Small intestine (tissue), 16 donors: ENCODE measurements at places on chromosomes 4 and X. TPM values are rescaled to one million over a fixed set of nuclear protein-coding genes. Genes with fewer than 3 reads are reported as not detected.

DNA sequence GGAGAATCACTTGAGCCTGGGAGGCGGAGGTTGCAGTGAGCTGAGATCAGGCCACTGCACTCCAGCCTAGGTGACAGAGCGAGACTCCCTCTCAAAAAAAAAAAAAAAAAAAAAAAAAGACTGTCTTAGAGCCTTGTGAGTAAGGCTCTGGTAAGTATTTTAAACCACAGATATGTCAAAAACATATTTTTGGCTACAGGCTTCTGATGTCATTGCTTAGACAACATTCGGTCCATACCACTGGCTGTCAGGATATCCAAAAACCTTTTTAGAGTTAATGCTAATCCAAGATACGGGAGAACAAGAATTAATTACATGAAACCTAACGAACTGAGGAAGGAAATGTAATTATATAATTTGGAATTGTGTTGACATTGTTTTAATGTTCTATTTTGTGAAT lies 999.5 kb upstream of the PABPC4L start:
- no peak overlapping the region for H3K4me3 ChIP-seq
- H3K4me1 ChIP-seq: no peaks in the 10 kb centered on the region
- no peak for DNase-seq
- H3K27me3 ChIP-seq: no peaks in the 10 kb centered on the region
- no peak overlapping the region for H3K27ac ChIP-seq
- H3K36me3 ChIP-seq: no peaks in the 10 kb centered on the region

DNA sequence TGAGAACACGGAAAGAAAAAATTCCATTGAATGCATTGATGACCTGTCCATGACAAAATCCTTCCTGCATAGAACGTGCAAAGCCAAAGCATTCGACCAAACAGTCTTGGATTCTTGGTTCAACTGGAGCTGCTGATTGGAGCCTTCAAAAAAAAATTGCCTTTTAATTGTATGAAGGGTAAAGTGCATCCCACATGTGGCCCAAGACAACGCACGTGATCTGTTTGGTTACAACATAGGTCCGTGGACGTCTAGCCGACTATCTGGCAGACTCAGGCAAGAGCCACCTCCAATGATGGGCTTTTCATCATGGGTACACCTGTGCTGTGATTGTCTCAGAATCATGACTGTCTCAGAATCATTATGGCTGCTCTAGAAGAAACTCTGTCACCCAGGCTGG lies 52.3 kb downstream of the SHOX start:
- no peak overlapping the region for H3K4me3 ChIP-seq
- no peaks in the 10 kb centered on the region for H3K27me3 ChIP-seq
- no peak for DNase-seq
- H3K36me3 ChIP-seq: no peaks in the 10 kb centered on the region

- no peak overlapping the region for H3K4me3 ChIP-seq
- H3K27ac ChIP-seq: no peak overlapping the region
- H3K27me3 ChIP-seq: no peaks in the 10 kb centered on the region
These were observed 382.7 kb upstream of the GALNTL6 start for GRCh38 chr4:171430495-171430894.

GRCh38 chrX:115452251-115452650 lies 108.7 kb upstream of the PLS3 start:
- no peaks in the 10 kb centered on the region for H3K4me1 ChIP-seq
- no peaks in the 10 kb centered on the region for H3K36me3 ChIP-seq
- no peak overlapping the region for H3K4me3 ChIP-seq
- no peak for DNase-seq
- H3K27me3 ChIP-seq: no peaks in the 10 kb centered on the region

- no peak for DNase-seq
- no peak overlapping the region for H3K4me3 ChIP-seq
- no peaks in the 10 kb centered on the region for H3K4me1 ChIP-seq
- no peak overlapping the region for H3K27ac ChIP-seq
- H3K27me3 ChIP-seq: no peaks in the 10 kb centered on the region
These were observed 22.8 kb upstream of the ADAMTS3 start for GRCh38 chr4:72591547-72592454.

DNA sequence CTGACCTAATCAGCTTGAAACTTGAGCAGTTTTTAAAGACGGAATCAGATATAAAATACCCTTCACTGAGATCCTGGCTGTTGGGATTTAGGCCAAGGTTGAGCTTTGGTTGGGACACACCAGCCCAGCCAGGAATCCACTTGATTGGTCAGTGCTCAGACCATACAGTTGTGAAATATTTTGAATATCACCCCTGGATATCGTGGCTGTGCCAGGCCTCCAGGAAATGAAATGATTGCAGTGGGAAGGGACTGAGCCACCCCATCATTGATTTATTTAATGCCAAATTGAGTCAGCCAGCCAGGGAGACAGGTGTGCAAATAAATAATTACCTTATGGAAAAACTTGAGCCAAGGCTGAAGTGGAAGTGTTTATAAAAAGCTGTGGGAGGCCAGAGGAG lies 128.4 kb upstream of the SCML1 start:
- H3K27me3 ChIP-seq: no peaks in the 10 kb centered on the region
- DNase-seq: no peak
- no peak overlapping the region for H3K4me3 ChIP-seq
- no peaks in the 10 kb centered on the region for H3K36me3 ChIP-seq
- no peak overlapping the region for H3K27ac ChIP-seq

DNA sequence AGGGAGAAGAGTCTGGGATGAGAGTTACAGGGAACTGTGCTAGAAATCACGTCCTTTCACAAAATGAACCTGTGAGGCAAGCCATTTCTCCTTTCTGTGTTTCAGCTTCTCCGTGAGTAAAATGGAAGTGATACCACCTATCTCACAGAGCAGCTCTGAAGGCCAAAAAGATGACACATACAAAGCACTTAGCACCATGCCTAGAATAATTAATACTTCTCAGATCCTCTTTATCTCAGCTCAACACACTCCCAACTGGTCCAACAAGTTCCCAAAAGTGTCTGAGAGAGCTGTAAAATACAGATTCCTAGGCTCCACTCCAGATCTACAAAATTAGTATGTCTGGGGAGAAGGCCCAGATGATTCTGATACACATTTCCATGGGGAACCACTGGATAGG lies 38.3 kb downstream of the LHFPL1 start:
- H3K4me1 ChIP-seq: no peaks in the 10 kb centered on the region
- H3K4me3 ChIP-seq: no peak overlapping the region
- H3K27me3 ChIP-seq: no peaks in the 10 kb centered on the region
- H3K27ac ChIP-seq: no peak overlapping the region

DNA sequence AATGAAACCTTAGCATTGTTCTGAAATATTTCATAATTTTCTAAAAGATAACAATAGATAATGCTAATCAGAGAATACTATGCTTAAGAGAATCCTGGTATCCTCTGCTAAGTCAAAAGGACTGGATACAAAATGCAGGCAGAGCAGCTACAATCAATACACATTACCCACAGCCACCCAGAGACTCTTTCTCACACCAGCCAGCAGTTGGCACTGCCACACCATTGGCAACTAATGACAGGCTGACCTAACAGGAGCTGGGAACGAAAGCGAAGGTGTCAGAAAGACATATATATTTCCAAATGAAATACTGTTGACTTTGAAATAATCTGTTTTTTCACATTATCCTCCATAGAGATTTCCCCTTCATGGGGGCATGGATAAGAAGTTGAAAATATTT lies 122.6 kb upstream of the PLAC1 start:
- H3K27me3 ChIP-seq: no peaks in the 10 kb centered on the region
- DNase-seq: no peak
- no peak overlapping the region for H3K27ac ChIP-seq

GRCh38 chr4:52959541-52959940 lies 97.4 kb downstream of the RASL11B start:
- DNase-seq: no peak
- H3K4me1 ChIP-seq: no peaks in the 10 kb centered on the region
- no peaks in the 10 kb centered on the region for H3K27me3 ChIP-seq
- H3K4me3 ChIP-seq: no peak overlapping the region
- no peak overlapping the region for H3K27ac ChIP-seq

- peak; percentile 28 for DNase-seq
- H3K27me3 ChIP-seq: no peaks in the 10 kb centered on the region
- no peak overlapping the region for H3K27ac ChIP-seq
- H3K4me3 ChIP-seq: no peak overlapping the region
These were observed 275.7 kb upstream of the RASGEF1B start for GRCh38 chr4:81747242-81747930.

DNA sequence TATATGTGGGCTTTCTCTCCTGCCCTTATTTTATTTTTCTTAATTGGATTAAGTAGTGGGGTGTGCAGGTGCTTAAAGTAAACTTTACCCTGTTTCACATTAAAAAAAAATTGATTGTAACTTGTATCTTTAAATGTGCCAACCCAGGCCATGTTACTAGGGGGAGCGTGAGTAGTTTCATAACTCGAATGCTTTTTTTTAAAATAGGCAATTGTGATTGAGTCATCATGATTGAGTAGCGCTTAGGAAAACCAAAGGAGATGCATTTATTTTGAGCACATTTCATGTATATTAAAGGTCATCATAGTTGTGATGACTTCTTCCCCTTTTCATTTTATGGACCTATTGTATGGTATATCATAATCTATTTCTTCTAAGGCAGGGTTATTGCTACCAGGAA lies 32.2 kb downstream of the GPAT3 start:
- H3K36me3 ChIP-seq: no peaks in the 10 kb centered on the region
- H3K27ac ChIP-seq: no peak overlapping the region
- no peaks in the 10 kb centered on the region for H3K27me3 ChIP-seq
- H3K4me1 ChIP-seq: no peaks in the 10 kb centered on the region
- no peak overlapping the region for H3K4me3 ChIP-seq

GRCh38 chr4:1056671-1057402 lies 45.4 kb downstream of the FGFRL1 start:
- no peak for DNase-seq
- no peak overlapping the region for H3K4me3 ChIP-seq
- H3K4me1 ChIP-seq: no peaks in the 10 kb centered on the region

DNA sequence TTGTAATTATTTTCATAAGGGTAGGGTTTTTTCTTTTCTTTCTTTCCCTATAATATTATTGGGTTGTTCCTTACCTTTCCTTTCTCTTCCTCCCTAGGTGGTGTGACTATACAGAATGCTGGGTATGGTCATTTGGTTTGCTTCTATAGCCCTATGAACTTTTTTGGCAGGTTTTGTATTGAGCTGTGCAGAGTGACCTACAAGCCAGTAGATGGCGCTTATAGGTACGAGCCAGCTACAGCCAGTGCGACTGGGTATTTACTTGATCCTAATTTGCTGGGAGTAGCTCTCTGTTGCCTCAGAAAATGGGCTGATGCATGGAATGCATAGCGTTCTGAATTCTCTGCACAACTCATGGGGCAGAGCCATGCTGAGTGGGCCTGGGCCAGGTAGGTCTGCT lies 423.3 kb downstream of the MAGEE1 start:
- no peaks in the 10 kb centered on the region for H3K36me3 ChIP-seq
- DNase-seq: no peak
- H3K27ac ChIP-seq: no peak overlapping the region

- H3K27me3 ChIP-seq: no peaks in the 10 kb centered on the region
- no peak overlapping the region for H3K4me3 ChIP-seq
- no peaks in the 10 kb centered on the region for H3K4me1 ChIP-seq
- DNase-seq: no peak
- no peak overlapping the region for H3K27ac ChIP-seq
These were observed 55.0 kb upstream of the MAGEB18 start for GRCh38 chrX:26083093-26083492.

DNA sequence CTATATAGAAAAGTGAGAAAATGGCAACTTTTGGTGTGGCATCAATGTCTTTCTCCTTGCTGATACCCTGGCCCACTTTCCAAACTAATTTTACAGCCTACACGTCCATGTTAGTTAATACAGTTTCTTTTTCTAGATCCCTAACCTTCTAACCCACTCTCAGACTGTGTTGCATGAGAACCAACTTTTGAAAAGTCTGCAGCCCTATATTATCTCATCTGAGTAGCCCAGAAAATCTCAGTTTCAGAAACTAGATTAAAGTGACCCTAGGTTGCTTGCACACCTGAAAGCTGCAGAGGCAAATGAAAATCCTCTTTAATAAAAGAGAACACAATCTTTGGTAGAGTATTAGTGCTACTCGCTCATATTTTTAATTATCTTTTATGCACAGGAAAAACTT lies 371.6 kb upstream of the EMCN start:
- DNase-seq: no peak
- no peaks in the 10 kb centered on the region for H3K27me3 ChIP-seq
- no peaks in the 10 kb centered on the region for H3K36me3 ChIP-seq
- peaks cover 12% of the 10 kb centered on the region for H3K4me1 ChIP-seq

DNA sequence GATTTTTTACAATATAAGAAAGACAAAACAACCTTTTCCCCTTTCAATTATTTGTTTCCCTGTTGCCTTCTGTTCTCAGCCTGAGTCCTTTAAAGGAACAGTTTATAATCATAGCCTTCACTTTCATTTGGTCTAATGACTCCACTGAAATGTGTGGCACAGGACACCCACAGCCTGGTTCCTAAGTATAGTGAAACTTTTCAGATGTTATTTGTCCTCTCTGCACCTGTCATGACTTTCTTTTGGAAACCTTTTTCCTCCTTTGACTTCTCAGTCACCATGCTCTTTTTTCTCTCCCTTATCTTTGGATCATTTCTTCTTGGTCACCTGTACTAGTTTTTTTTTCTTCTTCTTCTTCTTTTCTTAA lies 237.8 kb upstream of the ANXA3 start:
- no peaks in the 10 kb centered on the region for H3K4me1 ChIP-seq
- H3K27me3 ChIP-seq: no peaks in the 10 kb centered on the region
- H3K36me3 ChIP-seq: no peaks in the 10 kb centered on the region
- DNase-seq: no peak

DNA sequence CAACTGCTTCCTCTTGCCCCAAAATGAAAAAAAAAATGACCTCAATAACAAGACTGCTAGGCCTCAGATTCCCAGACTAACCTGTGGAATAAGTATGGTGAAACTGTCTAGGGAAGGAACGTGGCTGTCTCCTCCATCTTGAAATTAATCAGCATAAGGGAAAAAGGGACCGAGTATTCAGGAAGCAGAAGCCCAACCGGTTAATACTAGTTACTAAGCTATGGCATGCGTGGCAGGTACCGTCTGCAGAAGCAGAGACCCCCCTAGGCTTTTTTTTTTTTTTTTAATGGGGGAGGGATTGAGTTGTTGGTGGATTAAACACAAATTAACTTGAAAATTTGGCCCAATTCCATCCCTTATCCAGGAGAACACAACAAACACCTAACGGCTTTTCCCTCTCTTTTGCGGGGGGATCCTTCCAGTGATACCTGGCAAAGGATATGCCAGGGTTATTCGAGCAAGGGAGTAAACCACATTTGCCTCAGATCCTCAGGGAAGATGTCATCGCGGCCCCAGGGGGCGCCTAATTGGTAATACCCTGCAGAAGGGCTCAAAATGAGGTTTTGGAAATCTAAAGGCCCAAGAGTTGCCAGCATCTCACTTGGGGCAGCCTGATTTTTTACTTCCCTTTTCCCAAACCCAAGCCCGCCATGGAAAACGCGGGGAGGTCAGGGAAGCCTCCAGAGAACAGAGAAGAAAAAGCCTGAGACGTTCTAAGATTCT lies 893 bp downstream of the RLIM start:
- no peaks in the 10 kb centered on the region for H3K4me1 ChIP-seq
- H3K4me3 ChIP-seq: peak overlapping the region; percentile 52
- peak overlapping the region; percentile 88 for H3K27ac ChIP-seq
- H3K27me3 ChIP-seq: no peaks in the 10 kb centered on the region

Gene PPP1R2C
- polyA plus RNA-seq: not detected

Gene CT45A5
- not detected for polyA plus RNA-seq

Gene KLHL13
- 74.2 TPM for polyA plus RNA-seq

Gene IL2RG
- 83.5 TPM for polyA plus RNA-seq
